Lung (tissue), 17 donors: ENCODE measurements at places on chromosomes 1 and 21. TPM values are rescaled to one million over a fixed set of nuclear protein-coding genes. Genes with fewer than 3 reads are reported as not detected.

DENND2D gene
- total RNA-seq, result 61.6 TPM

GRCh38 chr1:183025782-183026774, 2.9 kb downstream of the LAMC1 start:
- H3K36me3 ChIP-seq, result peaks cover 2% of the 10 kb centered on the region
- no peaks in the 10 kb centered on the region for H3K27me3 ChIP-seq
- H3K4me1 ChIP-seq, result peaks cover 6% of the 10 kb centered on the region
- H3K27ac ChIP-seq, result no peak overlapping the region
- DNase-seq, result no peak

- DNase-seq, result no peak
- no peaks in the 10 kb centered on the region for H3K36me3 ChIP-seq
- H3K4me3 ChIP-seq, result no peak overlapping the region
- H3K4me1 ChIP-seq, result no peaks in the 10 kb centered on the region
Measured at GRCh38 chr21:40568807-40569206, 278.2 kb downstream of the DSCAM start.

- no peak for DNase-seq
- H3K27ac ChIP-seq, result no peak overlapping the region
- no peaks in the 10 kb centered on the region for H3K36me3 ChIP-seq
- no peak overlapping the region for H3K4me3 ChIP-seq
- H3K4me1 ChIP-seq, result no peaks in the 10 kb centered on the region
Measured at GRCh38 chr1:170203693-170204092, 57.9 kb downstream of the NTMT2 start.

GRCh38 chr1:51559501-51559900, 40.4 kb upstream of the EPS15 start:
- H3K4me3 ChIP-seq, result no peak overlapping the region
- no peaks in the 10 kb centered on the region for H3K27me3 ChIP-seq
- peaks cover 6% of the 10 kb centered on the region for H3K4me1 ChIP-seq
- no peaks in the 10 kb centered on the region for H3K36me3 ChIP-seq
- DNase-seq, result no peak

GRCh38 chr1:246579818-246580217, 13.6 kb downstream of the CNST start:
- H3K27ac ChIP-seq, result no peak overlapping the region
- H3K27me3 ChIP-seq, result no peaks in the 10 kb centered on the region
- H3K4me1 ChIP-seq, result peaks cover 12% of the 10 kb centered on the region
- no peaks in the 10 kb centered on the region for H3K36me3 ChIP-seq

- no peaks in the 10 kb centered on the region for H3K36me3 ChIP-seq
- H3K27ac ChIP-seq, result no peak overlapping the region
- H3K4me1 ChIP-seq, result no peaks in the 10 kb centered on the region
Measured at GRCh38 chr1:189783456-189783855, 694.2 kb downstream of the BRINP3 start.

GRCh38 chr21:44987886-44988606, 48.2 kb downstream of the SLX9 start:
- DNase-seq, result no peak
- no peaks in the 10 kb centered on the region for H3K27me3 ChIP-seq
- H3K36me3 ChIP-seq, result no peaks in the 10 kb centered on the region
- H3K4me3 ChIP-seq, result no peak overlapping the region
- peaks cover 86% of the 10 kb centered on the region for H3K4me1 ChIP-seq

DNA sequence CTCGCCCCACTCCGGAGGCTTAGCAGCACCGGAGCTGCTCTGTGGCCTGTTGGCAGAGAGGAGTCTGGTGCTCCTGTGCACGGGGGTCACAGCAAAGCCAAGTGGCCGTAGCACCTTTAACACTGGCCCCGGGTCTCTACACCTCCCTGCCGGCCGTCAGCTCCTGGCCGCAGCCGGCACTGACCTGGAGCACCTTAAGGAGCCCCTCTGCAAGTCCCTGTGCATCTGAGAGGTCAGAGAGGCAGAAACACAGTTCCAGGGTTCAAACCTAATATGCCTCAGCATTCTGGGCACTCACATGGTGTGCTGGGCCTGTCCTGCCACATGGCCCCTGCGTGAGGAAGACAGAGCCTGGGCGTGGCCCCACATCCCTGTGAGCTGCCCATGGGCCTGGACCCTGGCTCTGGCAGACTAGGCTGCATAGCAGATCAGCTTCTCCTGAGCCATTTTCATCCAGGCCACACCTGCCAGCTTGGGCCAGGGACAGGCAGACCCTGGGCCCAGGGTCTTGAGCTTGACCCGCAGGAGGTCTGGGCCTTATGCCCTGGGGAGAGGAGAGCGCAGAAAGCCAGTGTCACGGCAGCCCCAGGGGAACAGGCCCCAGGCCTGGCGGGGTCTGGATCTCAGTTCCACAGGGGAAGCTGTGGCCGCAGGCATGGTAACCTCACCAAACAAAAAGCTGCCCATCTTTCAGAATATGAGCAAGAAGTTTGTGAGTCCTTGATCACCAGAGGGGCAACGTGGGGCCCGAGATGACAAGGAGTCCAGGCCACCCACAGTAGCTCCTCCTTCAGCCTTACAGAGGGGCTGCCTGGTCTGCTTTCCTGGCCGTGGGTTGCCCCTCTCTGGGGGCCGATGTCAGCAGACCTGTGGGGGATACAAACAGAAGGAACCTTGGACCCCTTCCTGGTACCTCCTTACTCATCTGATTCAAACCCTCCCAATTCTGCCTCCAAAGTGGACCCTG, 146.0 kb upstream of the COL6A1 start:
- no peak overlapping the region for H3K27ac ChIP-seq
- no peaks in the 10 kb centered on the region for H3K27me3 ChIP-seq
- H3K4me1 ChIP-seq, result no peaks in the 10 kb centered on the region
- no peak for DNase-seq
- no peaks in the 10 kb centered on the region for H3K36me3 ChIP-seq
